H9 (cell line): ENCODE measurements at places on chromosomes 16 and 17. TPM values are rescaled to one million over a fixed set of nuclear protein-coding genes. Genes with fewer than 3 reads are reported as not detected.

DNA sequence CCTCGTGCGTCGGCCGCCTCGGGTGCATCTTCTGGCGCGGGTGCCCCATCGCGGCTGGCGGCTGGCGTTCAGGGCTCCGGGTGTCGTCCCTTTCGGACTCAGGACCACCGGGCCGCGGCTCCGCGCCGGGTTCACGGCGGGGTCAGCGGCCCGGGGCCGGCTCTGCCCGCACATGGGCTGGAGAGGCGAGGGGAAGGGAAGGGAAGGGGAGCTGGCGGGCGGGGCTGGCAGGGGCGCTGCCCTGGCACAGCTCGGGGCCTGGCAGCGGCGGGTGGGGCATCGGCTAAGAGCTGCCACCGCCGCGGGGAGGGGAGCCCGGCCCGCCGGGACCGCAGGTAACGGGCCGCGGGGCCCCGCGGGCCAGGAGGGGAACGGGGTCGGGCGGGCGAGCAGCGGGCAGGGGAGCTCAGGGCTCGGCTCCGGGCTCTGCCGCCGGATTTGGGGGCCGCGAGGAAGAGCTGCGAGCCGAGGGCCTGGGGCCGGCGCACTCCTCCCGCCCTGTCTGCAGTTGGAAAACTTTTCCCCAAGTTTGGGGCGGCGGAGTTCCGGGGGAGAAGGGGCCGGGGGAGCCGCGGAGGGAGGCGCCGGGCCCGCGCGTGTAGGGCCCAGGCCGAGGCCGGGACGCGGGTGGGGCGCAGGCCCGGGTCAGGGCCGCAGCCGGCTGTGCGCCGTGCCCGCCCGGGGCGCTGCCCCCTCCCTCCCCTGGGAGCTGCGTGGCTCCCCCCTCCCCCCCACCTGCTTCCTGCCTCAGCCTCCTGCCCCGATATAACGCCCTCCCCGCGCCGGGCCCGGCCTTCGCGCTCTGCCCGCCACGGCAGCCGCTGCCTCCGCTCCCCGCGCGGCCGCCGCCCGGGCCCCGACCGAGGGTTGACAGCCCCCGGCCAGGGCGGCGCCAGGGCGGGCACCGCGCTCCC is 646 bp downstream of the HIC1 start:
- no peak for DNase-seq

GRCh38 chr16:819336-820043 is 19.0 kb upstream of the GNG13 start:
- no peak for DNase-seq

DNA sequence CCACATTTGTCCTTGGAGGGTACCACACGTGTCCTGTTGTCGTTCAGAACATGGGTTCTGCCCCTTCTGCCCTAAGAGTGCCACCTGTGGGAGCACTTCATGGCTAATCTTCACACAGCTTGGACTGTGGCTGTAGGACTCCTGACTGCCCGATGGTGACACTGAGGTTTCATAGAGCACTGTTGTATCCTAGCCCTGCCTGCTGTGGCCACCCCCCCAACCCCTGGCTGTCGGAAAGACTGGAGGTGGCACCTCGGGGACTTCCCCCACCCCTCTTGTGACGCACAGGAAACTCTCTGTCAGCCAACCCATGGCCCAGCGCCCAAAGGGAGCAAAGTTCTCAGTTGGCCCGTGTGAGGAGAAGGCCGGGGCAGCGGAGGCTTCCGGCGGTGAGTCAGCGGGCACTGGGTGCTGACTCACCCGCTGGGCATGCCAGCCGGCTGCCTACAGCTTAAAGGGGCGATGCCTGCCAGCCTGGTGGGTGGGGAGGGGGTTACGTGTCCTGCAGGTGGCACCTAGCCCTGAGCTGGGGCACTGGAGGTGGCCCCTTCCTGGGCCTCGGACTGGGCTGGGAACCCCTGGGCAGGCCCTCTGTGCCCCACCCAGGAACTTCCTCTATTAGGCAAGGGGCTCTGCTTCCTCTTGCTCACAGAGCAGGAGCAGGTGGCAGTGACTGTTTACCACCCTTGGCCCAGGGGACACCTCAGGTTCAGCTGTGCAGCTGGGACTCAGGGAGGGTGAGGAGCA is 3.4 kb downstream of the MAP2K3 start:
- no peak for DNase-seq

DNA sequence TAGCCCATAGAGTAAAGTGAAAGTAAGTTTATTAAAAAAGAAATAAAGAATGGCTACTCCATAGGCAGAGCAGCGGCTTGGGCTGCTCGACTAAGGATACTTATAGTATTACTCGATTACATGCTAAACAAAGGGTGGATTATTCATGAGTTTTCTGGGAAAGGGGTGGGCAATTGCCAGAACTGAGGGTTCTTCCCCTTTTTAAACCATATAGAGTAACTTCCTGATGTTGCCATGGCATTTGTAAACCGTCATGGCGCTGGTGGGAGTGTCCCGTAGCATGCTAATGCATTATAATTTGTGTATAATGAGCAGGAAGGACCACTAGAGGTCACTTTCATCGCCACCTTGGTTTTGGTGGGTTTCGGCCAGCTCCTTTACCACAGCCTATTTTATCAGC is 13.3 kb upstream of the GAS7 start:
- DNase-seq, result no peak

DNA sequence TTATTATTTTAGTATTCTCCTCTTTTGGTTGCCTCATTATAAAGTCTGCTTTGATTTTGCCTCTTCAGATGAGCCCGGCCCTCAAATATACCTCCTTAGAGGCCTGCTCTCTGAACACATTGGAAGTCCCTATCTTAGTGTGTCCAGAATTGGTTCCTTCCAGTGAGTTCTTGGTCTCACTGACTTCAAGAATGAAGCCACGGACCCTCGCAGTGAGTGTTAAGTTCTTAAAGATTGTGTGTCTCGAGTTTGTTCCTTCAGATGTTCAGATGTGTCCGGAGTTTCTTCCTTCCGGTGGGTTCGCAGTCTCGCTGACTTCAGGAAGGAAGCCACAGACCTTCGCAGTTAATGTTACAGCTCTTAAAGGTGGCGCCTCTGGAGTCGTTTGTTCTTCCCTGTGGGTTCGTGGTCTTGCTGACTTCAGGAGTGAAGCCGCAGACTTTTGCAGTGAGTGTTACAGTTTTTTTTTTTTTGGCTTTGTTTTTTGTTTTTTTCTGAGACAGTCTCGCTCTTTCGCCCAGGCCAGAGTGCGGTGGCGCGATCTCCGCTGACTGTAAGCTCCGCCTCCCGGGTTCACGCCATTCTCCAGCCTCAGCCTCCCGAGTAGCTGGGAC is 45.8 kb upstream of the NOS2 start:
- no peak for DNase-seq

GRCh38 chr17:79355165-79355564 is 255.7 kb downstream of the RBFOX3 start:
- no peak for DNase-seq

DNA sequence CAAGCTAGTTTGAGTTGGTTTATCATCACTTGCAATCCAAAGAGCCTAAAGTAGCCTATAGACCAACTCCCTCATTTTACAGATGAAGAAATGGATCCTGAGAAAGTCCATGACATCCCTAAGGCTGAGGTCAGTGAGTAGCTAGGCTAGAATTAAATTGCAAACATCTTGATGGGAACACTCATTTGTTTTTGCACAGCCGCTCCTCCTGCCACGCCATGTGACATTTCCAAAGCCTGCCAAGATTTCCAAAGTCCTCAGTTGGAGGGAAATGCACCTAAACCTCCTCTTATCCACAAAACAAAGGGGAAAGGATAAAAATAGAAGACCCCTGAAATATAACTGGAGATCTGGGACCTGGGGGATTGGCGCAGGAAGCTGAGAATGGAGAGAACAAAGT is 15.0 kb downstream of the TMEM92 start:
- DNase-seq, result no peak

DNA sequence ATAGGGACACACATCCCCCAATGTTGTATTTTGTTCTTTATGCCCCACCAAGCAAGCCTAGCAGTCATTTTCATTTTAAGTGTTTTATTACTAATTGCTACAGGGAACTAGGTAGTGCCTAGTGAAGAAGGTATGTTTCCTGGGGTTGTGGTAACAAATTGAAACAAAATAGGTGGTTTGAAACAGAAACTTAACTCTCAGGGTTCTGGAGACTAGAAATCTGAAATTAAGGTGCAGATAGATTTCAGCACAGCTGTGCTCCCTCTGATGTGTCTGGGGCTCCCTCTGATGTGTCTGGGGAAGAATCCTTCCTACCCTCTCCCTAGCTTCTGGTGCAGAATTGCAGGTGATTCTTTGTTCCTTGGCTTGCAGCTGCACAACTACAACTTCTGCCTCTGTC is 390.1 kb downstream of the ZFHX3 start:
- no peak for DNase-seq

GRCh38 chr16:50696575-50697420 is 3.4 kb downstream of the NOD2 start:
- DNase-seq, result no peak

DNA sequence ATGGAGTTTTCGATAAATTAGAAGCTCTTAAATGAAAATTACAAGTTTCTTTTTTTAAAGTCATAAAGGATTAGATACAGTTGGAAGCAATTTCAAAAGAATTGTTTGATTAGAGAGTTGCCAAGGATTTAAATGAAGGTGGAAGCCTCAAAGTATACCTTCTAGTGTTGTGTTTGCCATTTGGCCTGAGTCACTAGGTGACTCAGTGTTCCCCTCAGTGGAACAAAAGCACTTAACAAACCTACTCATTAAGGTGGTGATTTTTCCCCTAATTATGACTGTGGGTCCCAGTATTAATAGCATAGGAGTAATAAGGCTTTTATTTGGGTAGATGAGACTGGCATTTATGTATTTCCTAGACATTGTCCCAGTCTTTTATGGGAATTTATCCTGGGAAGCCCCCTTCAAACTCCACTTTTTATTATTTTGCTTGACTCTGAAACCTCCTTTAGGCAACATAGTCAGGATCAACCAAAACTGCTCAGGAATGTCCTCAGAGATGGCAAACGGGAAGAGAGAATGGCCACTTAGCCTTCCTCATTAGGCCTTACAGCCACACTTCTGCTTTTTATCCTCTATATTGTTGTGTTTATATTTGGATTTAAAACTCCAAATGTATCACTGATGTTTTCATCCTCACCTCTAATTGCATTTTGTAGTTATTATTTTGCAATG is 161.0 kb downstream of the FTO start:
- no peak for DNase-seq

Gene DLX4
- total RNA-seq, result 1.7 and 2.5 TPM in 2 replicates

Gene SRCIN1
- total RNA-seq, result 6.7 and 6.9 TPM in 2 replicates

Gene NEK8
- total RNA-seq, result 16.6 and 18.8 TPM in 2 replicates

Gene RARA
- 16.7 and 17.6 TPM in 2 replicates for total RNA-seq

Gene SOCS3
- 9.5 and 9.6 TPM in 2 replicates for total RNA-seq

Gene TVP23A
- 3.0 and 3.1 TPM in 2 replicates for total RNA-seq
